CMK (cell line): ENCODE measurements at places on chromosomes 1 and 21.

GRCh38 chr1:44021581-44022321 is 9.5 kb downstream of the SLC6A9 start:
- DNase-seq = no peak

- no peak for DNase-seq
Observed at GRCh38 chr1:56819387-56819899, at the start of gene FYB2. FYB2 (minus strand) TSS chr1:56819404; CDS start chr1:56819290, 114 bp downstream.

- DNase-seq = no peak
Observed at GRCh38 chr1:227156520-227156919, 161.8 kb downstream of the CDC42BPA start.

DNA sequence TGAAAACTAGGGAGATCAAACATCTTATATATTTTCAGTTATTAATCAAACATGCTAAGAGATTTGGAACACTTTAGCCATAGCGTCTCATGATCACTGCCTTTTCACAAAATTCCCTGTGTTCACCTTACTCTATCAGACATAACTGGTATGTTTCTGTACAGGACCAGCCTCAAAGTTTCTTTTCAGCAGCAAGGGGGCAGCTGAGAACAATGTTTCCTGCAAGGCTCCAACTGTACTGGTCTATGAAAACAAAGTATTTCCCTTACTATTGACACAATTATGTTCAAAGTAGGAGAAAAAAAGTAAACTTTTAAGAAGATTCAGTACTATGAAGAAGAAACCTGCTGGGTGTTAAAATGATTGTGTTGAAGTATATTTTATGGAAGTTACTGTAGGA is 98.5 kb downstream of the ATF6 start:
- DNase-seq = no peak

- DNase-seq = no peak
Observed at GRCh38 chr1:41622859-41623732, 138.6 kb upstream of the EDN2 start.

DNA sequence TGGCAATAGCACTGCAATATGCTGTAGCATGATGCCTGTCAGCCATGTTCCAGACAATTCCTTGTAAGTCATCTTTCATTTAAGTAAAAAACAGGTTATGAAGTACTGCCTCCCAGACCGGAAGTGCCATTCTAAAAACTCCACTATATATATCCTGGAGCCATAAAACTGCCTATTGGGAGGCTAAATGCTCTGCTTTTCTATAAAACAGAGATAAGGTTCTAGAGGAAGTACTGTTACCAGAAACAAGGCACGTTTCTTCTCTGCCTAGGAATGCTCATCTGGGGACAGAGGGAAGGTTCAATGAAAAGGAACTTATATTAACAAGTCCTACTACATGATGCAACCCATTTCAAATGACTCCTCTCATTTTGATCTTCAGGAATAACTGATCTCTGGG is 66.8 kb downstream of the GPR137B start:
- no peak for DNase-seq
